ENCODE measurements at places on chromosomes 3 and 15. TPM values are rescaled to one million over a fixed set of nuclear protein-coding genes. Genes with fewer than 3 reads are reported as not detected.

Gene IMPG2
- total RNA-seq = 0.23 TPM

Gene MORF4L1
- total RNA-seq = 275 TPM

Gene PLS1
- total RNA-seq = 4.5 TPM

Gene PLSCR4
- total RNA-seq = not detected

Gene GPR27
- 2.3 TPM for total RNA-seq

Gene FETUB
- not detected for total RNA-seq

Gene IL1RAP
- total RNA-seq = 8.4 TPM

Gene HES1
- 0.28 TPM for total RNA-seq

Gene IQCH
- 1.9 TPM for total RNA-seq

Gene C3orf85
- not detected for total RNA-seq

Gene CYP1A2
- not detected for total RNA-seq

Gene ADAM10
- total RNA-seq = 141 TPM

Gene CORO2B
- total RNA-seq = not detected

Gene OR5K2
- not detected for total RNA-seq

Gene SERPINI2
- total RNA-seq = not detected

Gene TMEM115
- total RNA-seq = 19.8 TPM

Gene LIPH
- total RNA-seq = not detected

Gene LCTL
- total RNA-seq = not detected

Gene AMT
- total RNA-seq = 6.9 TPM

Gene VGLL3
- total RNA-seq = not detected

Gene ZKSCAN7
- 1.9 TPM for total RNA-seq

Gene DPP8
- 44.1 TPM for total RNA-seq

Gene LRRC58
- 21.4 TPM for total RNA-seq

Gene MESP2
- not detected for total RNA-seq

Gene SLC27A2
- 54.0 TPM for total RNA-seq

Gene IL5RA
- total RNA-seq = not detected

Gene NR2C2
- 69.7 TPM for total RNA-seq
